ENCODE measurements at places on chromosomes 16 and 17. TPM values are rescaled to one million over a fixed set of nuclear protein-coding genes. Genes with fewer than 3 reads are reported as not detected.

The KRTAP4-6 gene
- not detected for total RNA-seq

The MT4 gene
- not detected for total RNA-seq

The RASL10B gene
- 0.13 TPM for total RNA-seq

The SLC2A4 gene
- 0.14 TPM for total RNA-seq

The TGFB1I1 gene
- total RNA-seq = 64.1 TPM

The CD300H gene
- not detected for total RNA-seq

The MT1A gene
- total RNA-seq = 5.6 TPM

The RSKR gene
- total RNA-seq = 12.6 TPM

The ZNF624 gene
- 5.6 TPM for total RNA-seq

The ZNF267 gene
- 53.1 TPM for total RNA-seq

The FOXO3B gene
- 3.9 TPM for total RNA-seq

The SLFN12L gene
- not detected for total RNA-seq

The PRAC1 gene
- total RNA-seq = not detected

The CCL2 gene
- total RNA-seq = 95.8 TPM

The MMP15 gene
- 5.0 TPM for total RNA-seq

The METTL2A gene
- 28.9 TPM for total RNA-seq

The MMP25 gene
- 0.07 TPM for total RNA-seq

The NPIPA5 gene
- 4.8 TPM for total RNA-seq

The KCNAB3 gene
- 1.2 TPM for total RNA-seq

The C16orf54 gene
- not detected for total RNA-seq

The UBFD1 gene
- total RNA-seq = 99.2 TPM

The KRTAP9-8 gene
- not detected for total RNA-seq

The SPATA32 gene
- not detected for total RNA-seq

The IFT20 gene
- total RNA-seq = 52.8 TPM

The SETD1A gene
- 7.0 TPM for total RNA-seq

The ZNF688 gene
- total RNA-seq = 4.5 TPM

The ZNF597 gene
- total RNA-seq = 3.5 TPM

The IRX3 gene
- not detected for total RNA-seq

The HAP1 gene
- total RNA-seq = 0.07 TPM

The ZNF385C gene
- not detected for total RNA-seq

The CLEC18B gene
- total RNA-seq = 0.40 TPM

The CLDN7 gene
- total RNA-seq = 22.7 TPM

The KCTD13 gene
- total RNA-seq = 10.5 TPM

The CDK3 gene
- total RNA-seq = 0.40 TPM

The NKD1 gene
- total RNA-seq = under 0.01 TPM

The C17orf78 gene
- not detected for total RNA-seq

The IL34 gene
- 0.14 TPM for total RNA-seq

The MYH2 gene
- not detected for total RNA-seq

The BRIP1 gene
- 20.7 TPM for total RNA-seq

The CYLD gene
- 41.0 TPM for total RNA-seq

The CPHXL2 gene
- total RNA-seq = not detected

The KCNG4 gene
- not detected for total RNA-seq

The FOXF1 gene
- total RNA-seq = 0.07 TPM

The GRB7 gene
- total RNA-seq = 0.07 TPM

The CHST5 gene
- total RNA-seq = not detected

The CLUH gene
- total RNA-seq = 78.3 TPM

The RNU2-1 gene
- not detected for total RNA-seq

The NFATC3 gene
- total RNA-seq = 37.2 TPM

The GSDMA gene
- not detected for total RNA-seq

The C16orf74 gene
- 35.0 TPM for total RNA-seq

The CYGB gene
- 0.29 TPM for total RNA-seq

The ABCA9 gene
- 3.3 TPM for total RNA-seq

The ZNF423 gene
- total RNA-seq = 1.7 TPM

The STXBP4 gene
- total RNA-seq = 34.2 TPM

The IL17C gene
- not detected for total RNA-seq

The OR1A1 gene
- not detected for total RNA-seq

The FBF1 gene
- total RNA-seq = 7.7 TPM

The UTS2R gene
- not detected for total RNA-seq
